ENCODE measurements at places on chromosomes 3 and 15.
A peak's percentile ranks its signal among the peaks of the same experiment; 100 is the strongest.

DNA sequence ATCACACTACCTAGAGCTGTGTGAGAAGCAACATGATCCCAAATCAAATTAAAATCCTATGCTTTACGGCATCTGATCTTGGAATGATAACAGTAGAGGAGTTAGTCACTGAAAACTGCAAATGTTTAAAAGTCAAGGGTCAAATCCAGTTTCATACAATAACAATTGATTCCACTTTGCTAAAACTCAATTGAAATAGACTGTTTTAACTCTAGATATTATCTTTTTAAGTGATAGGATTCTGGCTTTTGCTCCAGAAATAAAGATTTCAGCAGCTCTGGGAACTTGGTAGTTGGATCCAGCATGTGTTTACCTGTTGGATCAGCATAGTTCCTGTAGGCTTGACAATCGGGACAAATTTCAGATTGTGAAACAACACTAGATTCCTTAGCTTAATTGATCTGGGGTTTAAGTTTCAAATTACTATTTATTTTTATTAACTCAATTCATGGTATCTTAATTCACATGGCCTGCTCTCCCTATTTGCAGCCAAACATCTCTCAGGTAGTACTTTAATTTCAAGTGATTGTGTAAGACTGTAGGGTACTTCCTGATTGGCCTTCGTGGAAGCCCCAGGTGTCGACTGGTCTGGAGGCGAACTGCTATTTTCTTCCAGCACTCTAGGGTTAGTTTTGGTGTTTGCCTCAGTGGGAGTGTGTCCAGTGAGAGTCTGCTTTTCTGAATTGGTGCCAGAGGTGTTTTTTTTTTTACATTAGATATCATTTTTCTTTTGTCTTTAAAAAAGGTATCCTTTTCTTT, 16.6 kb downstream of the NFKBIZ start:
- DNase-seq: no peak

DNA sequence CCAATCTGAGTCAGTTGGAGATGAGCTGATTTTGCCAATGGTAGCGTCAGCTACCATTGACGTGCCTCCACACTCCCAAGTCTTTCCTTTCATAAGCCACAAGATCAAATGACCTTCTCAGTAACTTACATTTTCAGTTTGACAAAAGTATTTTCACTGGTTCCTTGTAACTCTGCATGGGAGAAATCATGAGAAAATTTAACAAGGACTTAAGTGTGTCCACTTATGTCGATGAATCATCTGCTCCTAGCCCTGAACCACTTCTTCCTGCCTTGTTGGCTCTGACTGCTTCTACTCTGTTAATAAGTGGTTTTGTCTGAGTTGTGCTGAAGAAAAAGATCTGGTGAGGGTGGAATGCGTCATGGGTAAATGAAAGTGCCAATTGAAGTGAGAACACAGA, 101.2 kb downstream of the NFKBIZ start:
- DNase-seq: no peak

- DNase-seq: no peak
Measured at GRCh38 chr3:67804089-67804488, 149.7 kb upstream of the SUCLG2 start.

GRCh38 chr3:185744997-185745843, 79.6 kb downstream of the IGF2BP2 start:
- DNase-seq: peak; percentile 56

DNA sequence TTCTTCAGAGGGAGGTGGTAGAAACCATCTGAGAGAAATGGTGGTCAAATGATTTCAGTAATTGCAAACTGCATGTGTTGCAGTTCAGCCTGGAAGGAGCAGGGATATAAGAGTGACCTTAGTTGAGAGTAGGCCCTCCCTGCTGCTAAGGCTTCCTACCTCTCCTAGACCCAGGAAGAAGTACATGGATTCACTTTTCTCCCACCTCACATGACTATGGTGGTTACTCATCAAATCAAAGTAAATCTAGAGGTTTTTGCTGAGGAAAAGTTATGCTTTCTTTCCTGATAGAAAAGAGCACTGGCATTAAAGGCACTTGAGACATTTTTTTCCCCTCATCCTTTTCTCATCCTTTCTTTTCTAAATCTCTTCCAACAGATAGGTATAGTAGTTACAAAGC, 43.2 kb upstream of the LEKR1 start:
- DNase-seq: no peak

GRCh38 chr15:47506329-47507100, 210.8 kb upstream of the SEMA6D start:
- no peak for DNase-seq

GRCh38 chr3:108394016-108394415, 97.7 kb downstream of the HHLA2 start:
- DNase-seq: no peak

- no peak for DNase-seq
Measured at GRCh38 chr3:109548192-109548938, 211.0 kb upstream of the DPPA4 start.

DNA sequence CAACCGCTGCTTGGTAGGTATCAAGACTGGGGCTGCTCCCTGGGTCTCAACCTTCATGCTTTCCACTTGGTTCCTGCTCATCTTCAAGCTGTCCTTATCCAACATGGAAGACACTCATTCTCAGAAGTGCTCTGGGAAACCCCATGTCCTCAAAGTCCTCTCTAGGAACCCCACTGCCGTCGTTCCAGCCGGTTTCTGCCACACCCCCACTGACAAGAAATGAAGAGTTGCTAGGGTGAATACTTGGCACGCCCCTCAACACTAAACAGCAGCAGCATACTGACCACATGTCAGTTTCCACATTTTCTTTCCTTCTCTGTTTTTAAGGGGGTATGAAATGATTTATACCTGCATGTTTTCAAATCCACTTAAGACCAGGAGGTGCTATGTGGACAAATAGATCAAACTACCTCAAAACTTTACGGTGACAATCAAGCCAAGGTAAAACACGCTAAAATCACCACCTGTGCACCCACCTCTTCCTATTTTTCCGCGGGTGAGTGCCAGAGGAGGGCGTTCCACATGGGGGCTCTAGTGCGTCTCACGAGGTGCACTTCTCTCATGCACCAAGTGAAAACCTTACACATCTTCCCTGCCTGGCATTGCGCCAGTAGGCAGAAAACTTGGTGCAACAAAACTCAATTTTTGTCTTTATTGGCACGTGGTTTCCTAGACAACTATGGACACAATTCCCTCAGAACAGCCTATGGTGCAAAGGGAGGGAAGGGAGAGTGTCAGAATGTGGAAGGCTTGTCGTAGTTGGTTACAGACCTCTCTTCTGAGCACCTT, 125.1 kb downstream of the TJP1 start:
- DNase-seq: no peak

DNA sequence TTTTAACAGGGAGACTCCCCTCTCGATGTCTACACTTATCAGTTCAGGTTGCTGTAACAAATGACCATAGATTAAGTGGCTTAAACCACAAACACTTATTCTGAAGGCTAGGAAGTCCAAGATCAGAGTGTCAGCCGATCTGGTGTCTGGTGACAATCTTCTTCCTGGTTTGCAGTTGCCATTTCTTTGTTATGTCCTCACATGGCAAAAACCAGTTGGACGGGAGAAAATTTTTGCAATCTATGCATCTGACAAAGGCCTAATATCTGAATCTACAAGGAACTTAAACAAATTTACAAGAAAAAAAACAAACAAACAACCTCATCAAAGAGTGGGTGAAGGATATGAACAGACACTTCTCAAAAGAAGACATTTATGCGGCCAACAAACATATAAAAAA, 116.9 kb upstream of the FOXB1 start:
- no peak for DNase-seq

DNA sequence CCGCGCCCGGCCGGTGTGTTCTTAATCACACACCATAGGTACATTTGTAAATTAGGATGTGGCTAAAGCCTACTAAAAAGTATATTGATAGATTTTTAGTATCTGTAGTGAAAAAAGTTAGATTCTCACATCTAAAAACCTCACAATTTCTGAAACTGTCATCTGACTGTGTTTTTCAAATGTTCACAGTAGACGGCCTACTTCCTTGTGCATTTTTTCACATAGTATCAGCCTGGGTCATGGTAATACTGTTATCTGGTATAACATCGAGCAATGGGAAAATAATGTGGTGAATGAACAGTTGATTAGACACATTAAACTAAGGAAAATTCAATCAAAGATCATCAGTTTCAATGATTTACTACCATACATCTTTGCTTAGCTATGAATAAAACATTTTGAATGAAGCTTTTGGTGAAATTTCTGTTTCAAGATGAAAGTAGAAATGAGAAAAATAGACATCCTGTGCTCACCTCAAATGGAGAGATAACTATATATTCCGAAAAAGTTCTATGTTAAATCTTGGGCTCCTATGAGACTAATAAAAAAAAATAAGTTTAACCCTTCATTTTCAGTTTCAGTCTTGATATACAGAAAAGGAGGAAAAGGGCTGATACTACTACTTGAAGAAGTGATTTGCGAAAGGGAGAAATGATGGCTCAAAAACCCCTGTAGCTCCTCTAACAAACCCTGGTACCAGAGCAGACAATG, 262.7 kb downstream of the ZBTB20 start:
- DNase-seq: no peak

GRCh38 chr3:3064297-3064696, 45.9 kb downstream of the IL5RA start:
- no peak for DNase-seq

- no peak for DNase-seq
Measured at GRCh38 chr15:68537506-68537905, 41.3 kb upstream of the CORO2B start.

DNA sequence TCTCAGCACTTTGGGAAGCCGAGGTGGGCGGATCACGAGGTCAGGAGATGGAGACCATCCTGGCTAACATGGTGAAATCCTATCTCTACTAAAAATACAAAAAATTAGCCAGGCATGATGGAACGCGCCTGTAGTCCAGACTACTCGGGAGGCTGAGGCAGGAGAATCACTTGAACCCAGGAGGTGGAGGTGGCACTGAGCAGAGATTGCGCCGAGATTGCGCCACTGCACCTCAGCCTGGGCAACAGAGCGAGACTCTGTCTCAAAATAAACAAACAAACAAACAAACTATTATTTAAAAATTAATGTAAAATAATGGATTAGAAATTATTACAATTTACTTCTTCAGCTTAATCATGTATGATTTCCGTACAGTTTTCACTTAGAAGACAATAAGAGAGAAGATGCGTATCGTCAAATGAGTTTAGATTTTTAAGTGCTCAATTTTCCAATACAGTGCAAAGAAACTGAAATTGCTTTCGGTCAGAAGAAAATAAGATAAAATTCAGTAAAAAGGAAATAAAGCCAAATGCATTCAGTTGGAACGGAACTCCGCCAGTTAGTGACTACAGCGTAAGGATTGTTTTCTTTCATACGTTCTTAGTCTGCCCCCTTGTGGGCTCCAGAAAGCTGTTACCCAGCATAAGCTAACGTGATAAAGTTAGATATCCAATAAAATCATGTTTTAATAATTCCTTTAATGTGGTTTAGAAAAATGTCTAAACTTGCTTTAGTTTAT, 24.8 kb downstream of the AADAC start:
- peak; percentile 68 for DNase-seq

GRCh38 chr3:20055020-20055775, 15.0 kb downstream of the KAT2B start:
- no peak for DNase-seq

- no peak for DNase-seq
Measured at GRCh38 chr3:65935724-65936123, 103.0 kb downstream of the MAGI1 start.

GRCh38 chr3:66413151-66413751, 87.6 kb downstream of the LRIG1 start:
- DNase-seq: no peak

DNA sequence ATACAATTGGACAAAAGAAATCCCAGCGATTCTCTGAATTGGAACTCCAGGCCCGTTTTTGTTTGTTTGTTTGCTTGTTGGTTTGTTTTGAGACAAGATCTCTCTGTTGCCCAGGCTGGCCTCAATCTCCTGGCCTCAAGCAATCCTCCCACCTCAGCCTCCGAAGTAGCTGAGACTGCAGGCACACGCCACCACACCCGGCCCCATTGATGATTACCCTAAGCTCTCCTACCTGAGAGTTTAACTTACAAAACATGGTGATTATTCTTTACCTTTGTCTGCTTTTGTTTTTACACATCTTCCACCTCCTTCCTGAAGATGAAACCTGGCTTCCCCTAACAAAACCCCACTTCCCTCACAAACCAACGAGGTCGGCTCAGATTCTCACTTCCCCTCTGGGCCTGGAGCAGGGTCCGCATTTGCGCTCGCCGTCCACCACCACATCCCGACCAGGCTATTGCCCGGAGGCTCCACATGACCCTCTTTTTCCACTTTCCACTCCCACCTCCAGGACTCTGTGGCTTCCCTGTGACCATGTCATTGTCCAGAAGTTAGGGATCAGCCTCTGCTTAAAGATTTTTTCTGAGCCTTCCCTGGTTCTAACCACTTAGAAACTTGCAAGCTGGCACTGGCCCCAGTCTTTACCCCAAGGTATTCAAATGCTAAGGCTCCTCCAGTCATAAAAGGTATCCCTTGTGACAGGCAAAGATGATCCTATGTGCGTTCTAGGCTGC, 14.8 kb downstream of the KLHL6 start:
- no peak for DNase-seq

- no peak for DNase-seq
Measured at GRCh38 chr3:182258538-182259177, 534.6 kb upstream of the ATP11B start.

DNA sequence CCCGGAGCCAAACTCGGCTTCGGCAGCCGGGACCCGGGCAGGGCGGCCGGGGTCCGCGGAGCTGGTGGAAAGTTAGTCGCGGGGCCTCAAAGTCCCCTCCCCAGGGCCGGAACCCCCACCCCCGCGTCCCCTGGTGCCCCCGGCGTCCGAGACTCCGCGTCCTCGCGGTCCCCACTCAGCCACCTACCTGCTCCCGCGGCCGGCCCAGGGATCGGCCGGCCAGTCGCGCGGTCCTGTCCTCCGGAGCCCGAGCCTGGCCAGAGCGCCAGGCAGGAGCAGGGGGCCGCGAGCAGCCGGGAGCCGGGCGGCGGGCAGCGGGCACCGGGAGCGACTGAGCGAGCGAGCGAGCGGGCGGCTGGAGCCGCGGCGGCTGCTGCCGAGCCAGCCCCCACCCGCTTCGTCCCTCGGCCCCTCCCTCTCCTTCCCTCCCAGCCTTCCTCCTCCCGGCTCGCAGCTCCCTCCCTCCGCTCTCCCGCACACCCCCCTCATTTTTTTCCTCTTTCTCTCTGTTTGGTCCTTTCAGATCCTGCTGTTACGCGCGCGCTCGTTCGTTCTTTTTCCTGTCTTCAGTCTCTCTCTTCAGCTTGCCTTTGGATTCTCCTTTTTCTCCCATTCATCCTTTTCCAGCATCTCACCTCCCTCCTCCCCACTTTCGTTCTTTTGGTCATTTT, at the start of gene MEGF11:
Gene MEGF11, minus strand, starts transcription at position 333 of the 671 bp plus-strand sequence. CDS start 125,347 bp downstream, outside the sequence.
- DNase-seq: no peak

GRCh38 chr3:86109434-86109833, 881.5 kb downstream of the VGLL3 start:
- DNase-seq: no peak

DNA sequence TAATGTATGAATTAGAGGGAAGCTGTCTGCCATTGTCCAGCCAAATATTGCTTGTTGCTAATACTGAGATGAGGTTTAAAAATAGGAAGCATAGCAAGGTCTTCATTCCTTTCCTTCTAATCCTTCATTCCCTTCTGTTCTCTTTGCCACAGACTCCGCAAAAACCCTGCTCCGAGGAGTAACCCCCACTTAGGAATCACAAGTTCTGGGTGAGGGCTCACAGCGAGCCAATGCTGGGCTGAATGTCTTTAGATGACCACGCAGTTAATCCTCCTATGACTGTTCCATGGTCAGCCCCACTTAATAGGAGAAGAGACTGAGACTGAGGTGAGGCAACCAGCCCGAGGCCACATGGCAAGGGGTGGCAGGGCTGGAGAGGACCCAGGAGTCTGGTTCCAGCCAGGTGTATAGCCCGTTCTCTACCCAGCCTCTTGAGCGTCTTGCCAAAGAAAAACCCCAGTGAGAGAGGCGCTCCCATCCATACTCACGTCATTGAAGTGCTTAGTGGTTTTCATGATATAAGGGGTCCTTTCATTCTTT, 44.9 kb upstream of the CTSH start:
- no peak for DNase-seq
